ENCODE measurements at places on chromosomes 6 and 20.

GRCh38 chr6:97073903-97074302 lies 149.4 kb downstream of the KLHL32 start:
- DNase-seq, result no peak

- DNase-seq, result no peak
These were observed 263.0 kb upstream of the JAG1 start for GRCh38 chr20:10936786-10937185.

DNA sequence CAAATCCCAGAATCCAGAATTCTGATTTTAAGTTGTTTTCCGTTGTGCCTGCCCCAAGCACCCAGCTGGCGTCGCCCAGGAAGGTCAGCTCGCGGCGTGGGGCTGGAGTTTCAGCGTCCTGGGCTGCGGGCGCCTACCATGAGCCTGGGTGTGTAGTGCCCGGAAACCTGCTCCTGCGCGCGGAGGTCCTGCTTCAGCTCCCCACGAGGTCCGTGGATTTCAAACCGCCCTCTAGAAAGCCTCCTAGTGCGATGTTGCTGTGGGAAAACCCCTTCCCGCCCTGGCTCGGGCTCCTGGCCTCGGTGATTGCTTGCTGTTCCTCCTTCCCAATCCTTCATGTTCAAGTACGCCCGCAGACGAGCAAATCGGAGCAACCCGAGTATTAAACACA lies 51.3 kb upstream of the NRN1 start:
- DNase-seq, result no peak

- no peak for DNase-seq
These were observed 544 bp upstream of the KHDC1 start for GRCh38 chr6:73263570-73263909.

GRCh38 chr20:61118429-61119224 lies 133.4 kb upstream of the CDH4 start:
- no peak for DNase-seq

DNA sequence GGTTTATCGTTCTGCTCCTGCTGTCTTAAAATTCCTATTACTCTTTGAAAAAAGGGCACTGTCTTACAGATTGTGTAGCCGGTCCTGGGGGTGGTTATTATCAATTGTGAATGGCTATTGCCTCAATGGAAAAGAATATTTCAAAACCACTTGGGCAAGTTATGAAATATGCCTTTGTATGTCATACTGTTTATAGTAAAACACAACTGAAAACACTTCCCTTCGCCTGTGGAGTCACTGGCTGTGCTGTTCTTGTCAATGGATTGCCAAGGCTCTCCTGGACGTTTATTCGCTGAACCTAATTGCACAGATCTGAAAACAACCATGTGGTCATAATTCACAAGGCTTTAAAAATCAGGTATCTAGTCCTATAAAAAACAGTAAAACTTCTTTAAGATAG lies 47.8 kb upstream of the TAGAP start:
- DNase-seq, result no peak

GRCh38 chr6:170082067-170082466 lies 208.8 kb downstream of the DLL1 start:
- no peak for DNase-seq

DNA sequence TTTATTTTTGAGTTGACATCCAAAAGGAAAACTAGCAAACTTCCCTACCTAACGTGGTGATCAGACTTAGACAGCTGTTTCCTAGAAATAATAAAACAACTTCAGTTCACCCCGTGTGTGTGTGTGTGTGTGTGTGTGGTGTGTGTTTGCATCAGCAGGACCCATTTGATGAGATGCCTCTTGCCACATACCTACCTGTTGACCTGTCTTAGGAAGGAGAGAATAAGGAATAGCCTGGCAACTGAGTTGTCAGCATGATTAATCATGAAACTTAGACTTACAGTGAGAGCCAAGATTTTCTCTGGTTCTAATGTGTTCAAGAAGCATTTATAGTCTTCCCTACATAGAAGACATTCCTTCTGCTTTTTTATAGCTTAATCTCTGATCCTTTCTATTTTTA lies 16.1 kb upstream of the PBOV1 start:
- DNase-seq, result no peak

GRCh38 chr6:93176070-93176469 lies 243.3 kb downstream of the EPHA7 start:
- DNase-seq, result no peak

- no peak for DNase-seq
These were observed 9.5 kb upstream of the PARD6B start for GRCh38 chr20:50721881-50722281.

GRCh38 chr6:45942953-45943352 lies 72.7 kb downstream of the CLIC5 start:
- DNase-seq, result no peak

DNA sequence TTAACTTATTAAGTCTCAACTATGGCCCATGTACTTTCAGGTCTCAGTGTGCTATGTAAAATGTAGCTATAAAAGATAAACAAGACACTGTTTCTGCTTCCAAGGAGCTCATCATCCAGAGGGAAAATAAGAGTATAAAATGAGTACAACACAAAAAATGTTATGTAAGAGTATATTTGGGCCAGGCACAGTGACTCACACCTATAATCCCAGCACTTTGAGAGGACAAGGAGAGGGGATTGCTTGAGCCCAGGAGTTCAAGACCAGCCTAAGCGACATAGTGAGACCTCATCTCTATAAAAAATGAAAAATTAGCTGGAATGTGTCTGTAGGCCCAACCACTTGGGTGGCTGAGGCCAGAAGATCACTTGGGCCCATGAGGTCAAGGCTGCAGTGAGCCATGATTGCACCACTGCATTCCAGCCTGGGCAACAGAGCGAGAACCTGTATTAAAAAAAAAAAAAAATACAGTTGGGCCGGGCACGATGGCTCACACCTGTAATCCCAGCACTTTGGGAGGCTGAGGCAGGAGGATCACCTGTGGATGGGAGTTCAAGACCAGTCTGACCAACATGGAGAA lies 124.0 kb downstream of the EDN1 start:
- no peak for DNase-seq
